Osteoblast (primary cell): ENCODE measurements at places on chromosomes 4 and X.

DNA sequence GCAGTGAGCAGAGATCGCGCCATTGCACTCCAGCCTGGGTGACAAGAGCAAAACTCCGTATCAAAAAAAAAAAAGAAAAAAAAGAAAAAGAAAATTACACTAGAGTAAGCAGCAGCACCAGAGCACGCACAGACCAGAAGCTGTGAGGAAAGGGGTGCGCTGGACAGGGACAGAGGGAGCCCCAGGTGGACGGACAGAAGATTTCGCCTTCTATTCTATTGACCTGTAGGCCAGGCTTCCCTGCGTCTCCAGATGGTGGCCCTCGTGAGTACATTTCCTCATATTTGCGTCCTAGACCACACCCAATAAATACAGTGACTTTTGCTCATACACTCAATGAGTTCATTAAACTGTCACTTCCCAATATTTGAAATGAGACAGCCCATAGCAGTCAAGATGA lies 19.1 kb downstream of the MTNR1A start:
- no peak for DNase-seq

DNA sequence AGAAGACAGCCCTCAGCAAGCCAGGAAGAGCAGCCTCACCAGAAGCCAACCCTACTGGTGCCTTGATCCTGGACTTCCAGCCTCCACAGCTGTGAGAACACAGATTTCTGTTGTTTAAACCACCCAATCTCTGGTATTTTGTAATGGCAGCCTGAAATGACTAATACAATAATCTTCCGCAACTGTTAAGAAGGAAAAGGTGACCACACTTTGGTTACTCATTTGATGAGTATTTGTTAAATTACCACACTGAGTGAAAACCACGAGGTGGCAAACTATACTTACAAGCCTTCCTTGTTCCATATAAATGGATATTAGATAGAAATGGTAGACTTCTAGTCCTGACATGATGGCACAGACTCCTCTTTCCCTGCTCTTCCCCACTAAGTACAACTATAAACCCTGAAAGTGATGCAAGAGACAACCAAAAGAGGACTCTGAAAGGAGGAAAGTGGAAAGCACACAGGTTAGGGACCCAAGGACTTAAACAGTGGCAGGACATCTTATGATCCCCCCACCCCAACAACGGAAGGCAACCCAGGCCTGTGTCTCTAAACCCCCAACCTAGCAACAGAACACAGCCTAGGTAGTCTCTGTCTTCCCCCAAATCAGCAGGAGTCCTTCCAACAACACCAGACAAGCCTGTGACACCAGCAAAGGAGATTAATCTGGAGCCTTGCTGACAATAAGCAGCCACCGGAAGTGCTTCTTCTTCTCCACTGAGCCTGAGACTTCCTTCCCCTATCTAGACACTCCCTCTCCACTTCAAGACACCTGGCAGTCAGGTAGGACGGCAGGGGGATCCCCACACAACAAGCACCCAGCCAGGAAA lies 12.3 kb downstream of the ZNF182 start:
- DNase-seq: no peak

- no peak for DNase-seq
Measured at GRCh38 chr4:1625600-1626138, 58.4 kb downstream of the FAM53A start.

DNA sequence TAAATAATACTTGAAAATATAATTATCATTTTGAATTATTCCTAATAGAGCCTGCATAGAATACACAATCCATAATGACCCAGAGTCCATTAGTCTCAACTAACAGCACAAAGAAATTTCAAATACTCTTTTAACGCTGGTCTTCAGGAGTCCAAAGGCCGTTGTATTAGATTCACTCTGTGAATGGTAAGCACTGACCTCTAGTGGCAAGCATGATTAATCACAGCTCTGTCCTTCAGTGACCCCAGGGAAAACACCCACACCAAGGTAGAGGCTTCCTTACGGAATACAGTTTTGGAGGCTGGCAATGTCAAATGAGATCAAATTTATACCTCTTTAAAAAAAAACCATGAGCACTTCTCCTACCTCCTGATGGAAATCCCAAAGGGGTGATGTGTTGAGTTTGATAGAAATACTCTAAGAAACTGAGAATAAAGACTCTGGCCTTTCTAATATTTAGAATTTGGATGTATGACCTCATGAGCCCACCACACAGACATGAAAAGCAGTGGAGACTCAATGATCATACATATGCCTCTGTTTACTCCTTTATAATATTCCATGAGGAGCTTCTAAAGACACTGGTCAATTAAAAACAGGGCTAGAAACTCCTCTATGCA lies 147.2 kb upstream of the DKK2 start:
- no peak for DNase-seq
